CD4-positive, alpha-beta T cell treated with Interferon alpha-2 for 1 hour (primary cell): ENCODE measurements at places on chromosomes 1 and 21.

GRCh38 chr21:35319684-35320283 lies 270.7 kb upstream of the RUNX1 start:
- no peak for DNase-seq

DNA sequence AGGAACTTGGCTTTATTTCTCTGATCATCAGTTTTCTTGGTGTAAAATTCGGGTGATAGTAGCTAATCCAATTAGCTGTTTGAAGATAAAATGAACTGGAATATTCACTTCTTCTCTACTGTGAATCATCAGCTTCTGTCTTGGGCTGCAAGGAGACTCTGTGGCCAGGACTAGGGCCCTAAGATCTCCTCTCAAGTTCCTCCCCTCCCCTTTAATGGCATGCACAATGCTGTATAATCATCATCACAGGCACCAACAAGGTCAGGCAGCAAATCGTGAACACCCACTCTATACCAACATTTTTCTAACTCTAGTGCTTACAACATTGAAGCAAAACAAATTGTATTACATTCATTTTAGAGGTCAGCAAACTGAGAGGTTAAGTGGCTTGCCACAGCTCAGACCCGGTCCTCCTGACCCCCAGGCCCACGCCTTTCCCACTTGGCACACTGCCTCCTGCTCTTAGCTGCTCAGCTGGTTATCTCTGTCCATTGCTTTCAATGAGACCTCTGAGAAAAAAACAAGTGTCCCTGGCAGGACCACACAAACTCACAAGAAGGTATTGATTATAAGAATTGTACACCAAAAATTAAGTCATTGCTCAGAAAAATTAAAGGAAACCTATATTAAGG lies 31.8 kb downstream of the LRRC52 start:
- DNase-seq = no peak

- DNase-seq = no peak
These were observed 9.5 kb upstream of the CSF1 start for GRCh38 chr1:109901141-109901523.

GRCh38 chr1:84122780-84123382 lies 21.2 kb upstream of the PRKACB start:
- DNase-seq = peak; percentile 67

- DNase-seq = no peak
These were observed at the start of gene SMPDL3B for GRCh38 chr1:27934818-27935549. SMPDL3B (plus strand) TSS chr1:27935000; CDS start chr1:27935184, 184 bp downstream.

DNA sequence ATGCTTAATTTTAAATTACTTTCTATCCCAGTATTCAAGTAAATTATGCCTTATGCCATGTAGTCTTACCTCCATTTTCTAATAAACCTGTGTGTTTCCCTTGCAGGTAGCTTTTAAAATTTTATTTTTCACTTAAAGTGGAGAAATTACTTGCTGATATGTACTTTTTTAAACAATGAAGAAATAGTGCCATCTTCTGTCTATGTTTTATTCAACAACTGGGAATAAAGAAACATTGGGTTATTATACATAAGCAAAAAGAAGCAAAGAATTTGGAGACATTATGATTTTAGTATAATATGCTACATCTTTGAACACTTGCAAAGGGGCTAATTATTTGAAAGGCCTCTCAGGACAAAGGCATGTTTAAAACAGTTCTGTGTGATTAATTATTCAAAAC lies 1912.9 kb downstream of the MRPL39 start:
- DNase-seq = no peak

DNA sequence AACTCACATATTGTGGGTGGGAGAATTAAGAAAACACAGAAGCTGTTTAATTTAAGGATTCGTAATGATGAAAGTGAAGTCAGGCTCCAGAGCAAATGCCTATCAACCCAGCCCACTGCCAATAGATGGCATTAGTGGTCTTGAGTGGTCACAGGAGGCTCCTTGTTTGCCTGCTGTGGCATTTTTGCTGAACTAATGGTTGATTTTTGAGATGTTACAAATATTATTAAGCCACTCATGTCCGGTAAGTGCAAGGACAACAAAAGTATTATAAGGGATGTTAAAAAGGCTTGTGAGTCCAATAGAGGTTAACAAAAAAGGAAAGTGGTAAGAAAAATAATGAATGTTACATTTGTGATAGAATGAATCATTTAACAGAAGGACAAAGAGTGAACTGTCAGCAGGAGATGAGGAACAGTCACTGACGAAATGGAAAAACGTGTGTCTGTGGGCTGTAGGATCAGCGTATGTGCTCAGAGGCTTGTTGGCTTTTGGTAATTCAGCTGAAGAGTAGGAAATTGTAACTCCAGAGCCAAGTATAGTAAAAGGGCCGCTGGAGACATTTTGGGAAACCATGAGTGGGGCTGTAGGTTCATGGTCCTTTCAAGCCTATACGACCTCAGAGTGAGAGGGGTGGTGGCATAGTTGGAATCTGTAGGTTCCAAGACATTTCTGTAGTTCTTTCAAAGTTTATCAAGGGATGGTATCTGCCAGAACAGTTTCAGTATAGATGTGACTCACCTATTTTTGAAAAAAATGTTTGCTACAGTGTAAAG lies 11.2 kb downstream of the SFT2D2 start:
- DNase-seq = no peak

- DNase-seq = peak; percentile 1
These were observed 30.3 kb upstream of the TMEM125 start for GRCh38 chr1:43239484-43239883.

DNA sequence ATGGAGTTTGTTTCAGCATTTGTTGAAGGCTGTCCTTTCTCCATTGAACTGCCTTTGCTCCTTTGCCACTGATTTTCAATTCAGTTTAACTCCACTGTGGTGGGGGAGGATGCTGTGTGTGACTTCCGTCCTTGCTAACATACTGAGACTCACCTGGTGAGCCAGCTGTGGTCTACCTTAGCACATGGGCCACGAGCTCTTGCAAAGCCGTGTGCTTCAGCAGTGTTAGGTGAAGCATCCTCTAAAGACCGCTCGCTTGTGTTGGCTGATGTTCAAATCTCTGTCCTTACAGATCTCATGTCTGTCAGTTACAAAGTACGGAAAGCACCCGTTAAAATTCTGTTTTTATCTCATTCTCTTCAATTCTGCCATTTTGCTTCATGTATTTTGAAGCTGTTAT lies 3.6 kb upstream of the SPATC1L start:
- no peak for DNase-seq

DNA sequence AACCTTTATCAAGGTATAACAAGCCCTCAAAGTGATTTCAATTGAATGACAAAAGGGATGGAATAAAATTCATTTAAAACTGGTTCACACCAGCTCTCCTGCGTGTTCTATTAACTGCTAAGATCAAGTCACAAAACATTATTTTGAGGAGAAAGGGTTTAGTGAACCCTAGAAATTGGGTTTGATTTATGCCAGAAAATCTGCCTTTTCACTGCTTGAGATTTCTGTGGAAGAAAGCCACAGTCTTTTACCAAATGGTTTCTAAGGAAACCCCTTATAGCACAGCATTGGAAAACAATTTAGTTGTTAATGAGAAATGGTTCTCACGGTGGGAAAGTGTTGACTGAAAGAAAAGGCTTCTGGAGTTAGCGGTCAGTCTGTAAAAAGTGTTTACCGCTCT lies 43.6 kb upstream of the DPH5 start:
- DNase-seq = no peak

DNA sequence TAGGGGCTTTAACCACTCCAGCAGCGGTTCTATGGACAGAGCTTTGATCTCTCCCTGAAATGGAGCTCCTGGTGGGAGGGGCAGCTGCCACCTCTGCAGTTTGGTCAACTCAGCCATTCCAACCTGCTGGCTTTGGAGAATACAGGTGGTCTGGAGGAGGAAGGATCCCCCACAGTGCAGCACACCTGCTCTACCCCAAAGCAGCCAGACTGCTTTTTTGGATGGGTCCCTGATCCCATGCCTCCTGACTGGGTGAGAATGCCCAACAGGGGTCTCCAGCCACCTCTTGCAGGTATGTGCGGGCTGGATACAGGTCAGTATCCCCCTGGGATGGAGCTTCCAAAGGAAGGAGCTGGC lies 53.9 kb downstream of the TPTE start:
- DNase-seq = no peak

GRCh38 chr1:9874959-9875635 lies 35.0 kb downstream of the CTNNBIP1 start:
- peak; percentile 74 for DNase-seq

GRCh38 chr1:30997463-30998057 lies 68.0 kb downstream of the PUM1 start:
- DNase-seq = no peak

DNA sequence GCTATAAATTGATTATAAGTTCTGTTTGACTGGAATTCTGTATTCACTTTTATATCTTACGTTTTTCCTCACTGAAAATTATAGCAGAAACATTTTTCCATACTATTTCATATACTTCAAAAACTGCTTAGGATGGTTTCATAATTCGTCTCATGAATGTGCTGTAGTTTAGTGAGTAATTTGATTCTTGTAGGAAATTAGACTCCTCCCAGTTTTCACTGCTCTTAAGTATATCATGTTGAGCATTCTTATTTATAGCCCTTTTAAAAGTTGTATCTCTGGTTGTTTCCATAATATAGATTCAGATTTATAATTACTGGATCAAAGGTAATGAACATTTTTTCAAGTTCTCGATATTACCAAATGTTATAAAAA lies 250.6 kb downstream of the FMN2 start:
- DNase-seq = no peak

DNA sequence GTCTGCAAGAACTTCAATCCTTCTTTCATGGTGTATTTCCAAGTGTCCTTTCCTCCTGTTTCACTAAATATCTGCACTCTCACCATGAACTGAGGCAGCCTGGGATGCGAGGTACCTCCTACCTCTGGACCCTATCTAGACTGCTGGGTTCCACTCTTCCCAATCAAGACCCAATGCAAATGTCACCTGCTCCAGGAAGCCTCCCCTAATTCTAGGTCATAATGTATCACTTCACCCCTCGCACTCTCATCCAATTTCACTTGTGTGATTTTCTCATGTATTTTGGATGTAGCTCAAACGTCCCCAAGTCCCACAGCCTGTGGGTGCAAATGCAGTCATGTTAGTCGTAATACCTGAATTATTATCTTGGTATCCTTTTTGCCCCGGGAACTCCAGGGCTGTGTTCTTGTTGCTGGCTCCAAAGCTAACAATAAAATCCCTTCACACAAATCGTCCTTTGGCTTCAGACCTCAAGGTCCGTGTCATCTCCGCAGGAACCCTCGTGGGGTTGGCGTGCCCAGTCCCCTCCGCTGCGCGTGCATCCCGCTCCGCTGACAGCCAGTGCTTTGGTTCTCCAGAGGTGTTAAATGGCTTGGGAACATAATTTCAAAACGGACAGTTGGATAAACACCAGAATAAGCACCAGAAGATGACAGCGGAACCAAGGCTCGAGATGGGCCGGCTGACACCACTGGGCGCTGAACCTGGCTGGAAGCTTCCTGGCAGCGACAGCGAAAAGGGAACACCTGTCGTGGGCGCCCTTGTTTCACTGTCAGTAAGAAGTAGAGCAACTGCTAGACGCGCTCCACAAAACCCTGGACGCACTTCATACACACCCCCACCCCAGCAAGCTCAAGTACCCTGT lies 1.0 kb upstream of the BACH1 start:
- no peak for DNase-seq

DNA sequence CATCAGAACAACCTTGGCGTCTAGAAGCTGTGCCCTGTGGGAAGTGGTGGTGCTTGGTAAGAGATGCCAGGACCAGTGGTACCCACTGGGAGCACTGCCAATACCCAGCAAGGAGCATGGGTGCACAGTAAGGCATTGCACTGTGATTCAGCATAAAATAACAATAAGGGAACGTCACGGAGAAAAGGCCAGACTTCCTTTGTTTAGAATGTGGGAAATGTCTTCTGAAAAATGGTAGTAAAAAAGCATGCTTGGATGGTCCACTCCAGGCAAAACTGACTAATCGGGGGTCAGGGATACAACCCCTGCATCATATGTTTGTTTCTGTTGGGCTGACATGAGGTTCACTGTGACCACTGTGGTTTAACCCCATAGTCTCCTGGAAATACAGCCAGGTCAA lies 14.7 kb downstream of the METTL18 start:
- no peak for DNase-seq

DNA sequence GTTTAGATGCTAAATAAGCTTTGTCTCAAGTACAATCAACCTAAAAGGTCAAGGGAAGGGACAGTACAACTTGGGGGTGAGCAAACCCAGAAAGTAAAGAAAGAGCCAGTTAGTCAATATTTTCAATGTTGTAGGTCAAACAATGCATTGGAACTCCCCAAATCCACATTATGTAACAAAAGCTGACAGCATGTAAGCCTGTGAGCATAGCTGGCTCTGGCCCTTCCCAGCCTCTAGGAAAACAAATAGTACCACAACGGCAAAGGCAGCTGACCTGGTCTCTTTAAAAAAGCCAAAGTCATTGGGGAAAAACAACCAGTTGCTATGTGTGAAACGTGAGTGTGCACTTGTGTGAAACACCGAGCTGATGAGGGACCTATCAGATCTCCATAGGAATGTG lies 3.4 kb downstream of the CBR1 start:
- DNase-seq = no peak

DNA sequence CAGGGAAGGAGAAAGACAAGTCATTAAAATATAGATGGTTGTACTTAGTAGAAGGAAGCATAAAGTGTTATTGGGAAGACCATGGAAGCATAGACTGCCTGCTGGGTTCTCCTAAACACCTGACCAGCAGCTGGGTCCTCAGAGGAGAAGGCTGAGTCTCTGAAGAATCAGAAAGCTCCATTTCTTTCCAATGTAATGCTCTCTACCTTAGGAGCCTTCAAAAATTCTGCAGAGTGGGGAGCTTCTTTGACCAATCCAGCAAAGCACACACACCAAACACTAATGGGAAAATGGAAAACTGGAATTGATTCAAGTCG lies 21.1 kb upstream of the BCL10 start:
- DNase-seq = no peak

- DNase-seq = no peak
These were observed 405.7 kb downstream of the NTNG1 start for GRCh38 chr1:107546576-107546975.

GRCh38 chr1:32111040-32111623 lies 3.3 kb downstream of the KPNA6 start:
- DNase-seq = no peak

DNA sequence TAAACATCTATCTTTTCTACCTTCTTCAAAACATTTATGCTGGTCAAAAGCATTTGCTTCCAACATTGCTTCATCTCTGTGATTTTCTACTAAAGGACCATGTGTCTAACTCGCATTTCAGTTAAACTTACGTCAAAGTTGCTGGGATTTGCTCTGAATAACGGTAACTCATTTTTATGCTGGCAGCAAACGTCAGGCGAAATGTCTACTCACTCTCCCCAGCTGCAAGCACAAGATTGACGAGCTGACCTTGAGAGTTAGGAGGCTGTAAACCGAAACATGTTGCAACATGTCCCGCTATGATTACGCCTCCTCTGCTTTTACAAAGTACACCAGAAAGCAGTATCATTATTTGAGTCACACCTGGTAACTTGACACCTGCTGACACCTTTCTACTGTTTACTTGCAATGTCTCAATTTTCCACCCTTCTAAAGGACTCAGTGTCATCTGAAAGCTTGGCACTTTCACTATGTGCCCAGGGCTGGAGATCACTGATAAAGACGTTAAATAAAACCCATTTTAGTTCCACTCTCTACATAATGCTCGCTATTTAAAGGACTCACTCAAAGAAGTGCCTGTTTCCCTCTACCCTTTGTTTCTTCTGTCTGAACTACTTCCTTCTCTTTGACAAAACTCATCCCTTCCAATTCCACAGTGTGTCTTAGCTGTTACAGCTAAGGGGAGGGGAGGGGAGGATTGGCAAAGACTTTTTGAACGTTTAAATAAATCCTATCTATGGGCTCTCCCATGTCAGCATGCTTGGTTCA lies 111.9 kb downstream of the PTPN14 start:
- DNase-seq = no peak
